Posterior vena cava (tissue), 2 donors: ENCODE measurements at places on chromosomes 5 and 9. TPM values are rescaled to one million over a fixed set of nuclear protein-coding genes. Genes with fewer than 3 reads are reported as not detected.

DNA sequence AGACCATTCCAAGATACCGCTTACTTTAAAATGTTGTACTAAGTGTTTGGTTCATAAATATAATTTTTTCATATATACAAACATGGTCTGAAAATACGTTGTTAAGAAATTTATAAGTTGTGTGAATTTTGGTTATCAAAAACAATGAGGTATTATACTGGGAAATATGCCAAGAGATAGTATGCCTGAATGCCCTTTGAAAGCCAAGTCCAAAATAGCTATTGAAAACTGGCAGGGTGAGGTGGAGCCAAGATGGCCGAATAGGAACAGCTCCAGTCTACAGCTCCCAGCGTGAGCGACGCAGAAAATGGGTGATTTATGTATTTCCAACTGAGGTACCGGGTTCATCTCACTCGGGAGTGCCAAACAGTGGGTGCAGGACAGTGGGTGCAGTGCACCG, 533.5 kb downstream of the ZNF608 start:
- DNase-seq: no peak

LOX gene
- 98.8 TPM for total RNA-seq

DNA sequence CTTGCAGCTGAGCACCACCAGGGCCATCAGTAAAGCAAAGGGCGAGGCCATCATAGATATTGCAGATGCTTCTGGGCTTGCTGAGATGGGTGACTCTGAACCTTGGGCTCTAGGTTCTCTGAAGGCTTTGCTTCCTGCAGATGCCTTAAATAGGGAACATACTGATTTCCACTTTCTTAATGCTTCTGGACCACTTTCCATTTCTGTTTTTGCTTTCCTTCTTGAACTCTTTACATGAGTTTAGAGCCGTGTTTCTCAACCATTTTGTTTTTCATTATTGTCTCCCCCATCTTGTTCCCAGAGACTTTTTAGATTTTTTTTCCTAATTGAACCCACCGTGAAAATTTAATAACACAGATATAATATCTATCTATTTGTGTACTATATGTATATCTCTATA, at the start of gene IFNA13:
IFNA13 (minus strand) TSS at position 101 of the 400 bp plus-strand sequence; CDS start at position 54, 47 bp downstream.
- DNase-seq: no peak

DNA sequence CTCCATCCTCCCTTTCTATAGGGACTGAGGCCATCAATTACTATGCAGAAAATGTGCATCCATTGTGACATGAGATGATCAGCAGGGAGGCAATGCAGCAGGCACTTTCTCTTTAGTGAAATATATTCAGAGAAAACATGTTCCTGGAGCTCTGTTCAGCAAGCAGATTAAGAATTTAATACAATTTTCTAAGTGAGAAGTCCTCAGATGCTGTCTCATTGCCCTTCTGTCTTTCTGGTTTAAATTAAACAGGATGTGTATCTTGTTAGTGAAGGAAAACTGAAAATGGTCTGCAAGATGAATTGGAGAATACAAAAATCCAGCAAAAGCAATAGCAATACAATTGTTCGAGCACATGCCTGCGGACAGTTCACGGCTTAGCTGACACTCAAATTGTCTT, 445.8 kb upstream of the RIOK2 start:
- no peak for DNase-seq

NIM1K gene
- 0.83 TPM for total RNA-seq

CRHBP gene
- total RNA-seq: 0.83 TPM

DNA sequence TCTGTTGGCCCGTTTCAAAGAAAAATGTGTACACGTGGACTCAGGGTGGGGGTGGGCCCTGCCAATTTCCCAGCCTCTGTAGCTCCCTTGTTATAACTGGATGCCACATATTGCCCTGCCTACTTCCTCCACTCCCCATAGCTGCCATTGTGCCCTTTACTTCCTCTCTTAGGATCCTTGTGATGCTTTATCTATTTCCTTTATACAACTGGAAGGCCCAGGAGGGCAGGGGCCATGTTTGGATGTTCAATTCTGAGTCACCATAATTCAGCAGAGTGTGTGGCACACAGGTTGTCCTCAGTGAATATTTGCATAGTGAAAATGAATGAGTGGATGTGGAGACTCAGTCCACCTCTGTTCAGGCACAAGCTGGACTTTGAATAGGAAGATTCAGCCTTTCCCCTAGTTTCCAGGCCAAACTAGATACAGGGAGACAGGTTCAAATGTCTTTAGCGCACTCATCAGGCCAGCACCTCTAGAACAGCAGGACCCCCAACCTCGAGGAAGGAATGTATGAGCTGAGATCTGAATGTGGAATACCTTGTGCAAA, 10.6 kb upstream of the FEM1C start:
- DNase-seq: no peak

- no peak for DNase-seq
Observed at GRCh38 chr9:121852241-121852640, 200.8 kb downstream of the DAB2IP start.

DNA sequence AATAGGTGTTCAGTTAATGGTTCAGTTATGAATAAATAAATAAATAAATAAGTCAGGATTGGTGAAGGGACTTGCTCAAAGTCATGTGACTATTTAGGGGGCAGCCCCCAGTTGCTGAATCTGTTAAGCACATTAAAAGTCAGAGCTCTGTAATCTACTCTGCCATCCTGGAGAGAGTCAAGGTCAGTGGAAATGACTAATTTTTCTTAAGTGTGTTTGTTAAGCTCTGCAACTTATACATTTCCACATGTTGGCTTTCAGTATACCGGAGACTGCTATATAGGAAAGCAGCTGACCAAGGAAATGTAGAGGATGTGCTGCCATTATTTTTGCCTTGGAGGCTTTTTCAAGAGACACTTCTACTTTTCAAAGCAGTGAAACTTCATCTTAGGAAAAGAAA, 57.9 kb downstream of the KIAA1958 start:
- DNase-seq: no peak

GRCh38 chr9:78612091-78612490, 315.2 kb downstream of the PSAT1 start:
- DNase-seq: no peak

PCDHB13 gene
- 3.9 TPM for total RNA-seq

STK32A gene
- 0.95 TPM for total RNA-seq

DNA sequence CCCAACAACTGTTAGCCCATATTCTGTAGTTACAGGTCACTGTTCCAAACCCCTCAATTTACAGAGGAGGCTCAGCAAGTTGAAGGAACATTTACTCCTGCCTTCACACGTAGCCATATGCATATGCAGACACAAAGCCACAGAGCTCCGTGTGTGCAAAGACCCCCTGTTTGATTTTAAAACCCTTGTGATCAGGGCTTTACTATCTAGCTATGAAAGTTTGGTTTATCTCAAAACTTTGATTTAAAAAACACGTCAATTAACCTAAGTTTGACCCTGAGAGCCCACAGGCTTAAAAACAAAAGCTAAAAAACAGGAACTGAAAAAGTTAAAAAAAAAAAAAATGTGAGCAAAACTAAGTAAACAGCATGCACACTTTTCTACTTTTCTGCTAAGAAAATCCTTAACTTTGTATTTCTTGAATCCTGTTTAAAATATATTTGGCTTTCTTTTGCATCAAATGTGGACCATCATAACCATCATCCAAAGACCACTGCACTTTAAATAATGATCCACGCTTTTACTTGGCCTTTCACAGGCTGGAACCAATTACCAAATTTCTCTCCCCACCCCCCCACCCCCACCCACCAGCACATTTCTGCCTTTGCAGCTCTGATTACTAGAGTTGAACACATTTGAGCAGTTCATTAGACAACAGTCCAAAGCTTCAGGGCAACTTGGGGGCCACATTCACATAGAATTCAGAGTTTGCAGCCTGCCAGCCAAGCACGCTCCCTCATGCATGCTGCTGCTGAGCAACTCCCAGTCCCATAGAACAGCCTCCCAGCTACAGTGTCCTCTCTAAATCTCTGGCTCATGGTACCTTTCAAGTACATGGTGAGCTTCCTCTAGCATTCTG, 128.8 kb upstream of the MAP3K1 start:
- DNase-seq: no peak

DNA sequence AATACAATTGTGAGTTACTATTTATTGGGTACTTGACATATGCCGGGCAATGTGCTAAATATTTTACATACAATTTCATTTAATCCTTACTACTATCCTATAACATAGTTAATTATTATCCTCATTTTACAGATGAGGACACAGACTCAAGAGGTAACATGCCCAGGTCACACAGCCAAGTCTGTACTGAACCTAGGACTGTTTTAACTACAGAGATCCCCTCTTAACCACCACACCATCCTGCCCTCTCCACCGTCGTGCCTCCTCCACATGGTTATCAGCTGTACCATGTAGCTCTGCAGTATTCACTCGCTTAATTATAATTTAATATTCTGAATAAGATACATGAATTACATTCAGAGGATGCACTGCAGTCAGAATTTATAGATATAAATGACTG, 5.3 kb downstream of the RAB14 start:
- no peak for DNase-seq

- no peak for DNase-seq
Observed at GRCh38 chr5:37034955-37035354, 158.4 kb downstream of the NIPBL start.
